ENCODE measurements at places on chromosomes 2 and 18.
A peak's percentile ranks its signal among the peaks of the same experiment; 100 is the strongest.

DNA sequence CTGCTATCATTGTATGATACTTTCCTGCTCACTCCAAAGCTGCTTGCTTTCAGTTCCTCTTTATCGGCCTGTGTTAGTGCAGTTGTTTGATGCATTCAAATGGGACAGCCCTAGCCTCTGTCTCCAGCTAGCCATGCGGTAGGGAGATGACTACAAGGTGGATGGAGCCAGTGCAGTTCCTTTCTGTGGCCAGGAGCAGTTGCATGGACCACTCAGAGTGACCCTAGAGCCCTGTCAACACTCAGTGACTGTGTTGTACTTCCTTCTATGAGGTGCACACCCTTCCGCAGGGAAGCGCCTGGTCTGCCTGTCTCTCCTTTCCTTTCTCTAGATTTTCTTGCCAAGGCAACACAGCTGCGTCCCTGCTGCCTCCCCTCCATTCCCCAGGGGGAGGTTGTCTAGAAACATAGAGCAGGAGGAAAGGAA is 33.8 kb downstream of the KCNS3 start:
- DNase-seq: no peak

DNA sequence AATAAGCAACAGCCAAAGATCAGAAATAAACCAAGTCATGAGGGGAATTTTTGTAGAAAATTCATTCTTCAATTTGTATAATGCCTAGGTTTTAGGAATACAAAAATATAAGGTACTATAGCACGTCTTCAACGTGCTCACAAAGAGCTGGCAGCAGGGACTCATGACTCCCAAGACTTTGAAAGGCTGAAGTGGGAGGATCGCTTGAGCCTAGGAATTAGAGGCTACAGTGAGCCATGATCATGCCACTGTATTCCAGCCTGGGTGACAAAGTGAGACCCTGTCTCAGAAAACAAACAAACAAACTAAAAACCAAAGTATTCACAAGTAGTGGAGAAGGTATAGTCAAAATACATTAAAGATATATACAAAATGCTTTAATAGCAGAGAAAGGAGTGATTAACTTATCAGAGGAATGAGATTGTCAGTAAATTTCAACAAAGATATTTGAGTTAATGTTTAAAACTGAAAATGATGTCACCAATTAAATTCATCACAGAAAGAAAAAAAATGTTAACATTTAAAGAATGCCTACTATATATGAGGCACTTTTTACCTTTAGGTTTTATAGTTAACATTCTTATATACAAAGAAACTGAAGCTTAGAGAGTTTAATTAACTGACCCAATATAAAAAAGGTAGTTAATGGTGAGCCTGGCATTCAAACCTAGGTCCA is 3.2 kb downstream of the WDR33 start:
- no peak for DNase-seq

DNA sequence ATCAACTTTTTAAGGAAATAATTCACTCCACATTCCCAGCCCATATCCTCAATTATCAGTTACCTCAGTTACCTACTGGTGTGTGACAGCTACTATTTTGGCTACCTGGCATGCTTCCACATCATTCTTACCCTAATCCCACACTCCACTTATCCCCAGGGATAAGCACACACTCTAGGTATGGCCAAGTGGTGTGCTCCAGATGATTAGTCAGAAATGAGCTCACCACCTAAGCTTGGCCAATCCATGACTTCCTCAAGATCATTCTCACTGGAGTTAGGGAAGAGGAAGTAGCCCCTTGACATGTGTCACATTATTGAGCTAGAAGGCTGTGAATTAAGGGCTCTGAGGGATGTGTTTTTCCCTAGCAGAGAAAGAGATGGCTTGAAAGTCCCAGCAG is 20.9 kb upstream of the SMAD4 start:
- DNase-seq: no peak

- no peak for DNase-seq
Measured at GRCh38 chr18:923144-923866, 18.6 kb downstream of the ADCYAP1 start.

- DNase-seq: no peak
Measured at GRCh38 chr2:203500951-203501350, 34.1 kb downstream of the RAPH1 start.

DNA sequence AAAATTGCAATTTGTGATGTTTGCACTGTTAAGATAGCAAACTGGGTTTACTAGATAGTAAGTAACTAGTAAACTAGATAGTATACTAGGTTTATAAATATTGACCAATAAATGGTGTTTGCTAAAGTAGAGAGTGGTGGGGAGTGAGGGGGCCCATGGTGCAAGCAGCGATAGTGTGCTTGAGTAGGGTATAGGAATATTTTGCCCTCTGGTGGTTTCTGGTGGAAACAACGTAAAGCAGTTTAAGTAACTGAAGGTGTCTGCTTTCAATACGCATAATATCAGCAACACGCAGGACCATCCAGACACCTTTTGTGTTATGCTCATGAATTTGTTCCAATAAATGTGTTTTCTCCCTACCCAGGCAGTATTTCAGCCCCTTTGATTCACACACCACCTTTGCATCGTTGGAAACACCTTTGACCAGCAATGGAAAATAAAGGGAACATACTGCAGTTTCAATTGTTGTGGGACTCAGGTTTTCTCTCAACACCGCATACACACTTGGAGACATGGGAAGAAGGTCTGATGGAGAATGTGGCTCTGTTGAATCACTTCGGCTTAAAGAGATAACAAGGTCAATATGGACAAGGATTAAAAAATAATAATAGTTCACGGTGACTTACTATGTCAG is 16.7 kb upstream of the STAT1 start:
- DNase-seq: peak; percentile 30

DNA sequence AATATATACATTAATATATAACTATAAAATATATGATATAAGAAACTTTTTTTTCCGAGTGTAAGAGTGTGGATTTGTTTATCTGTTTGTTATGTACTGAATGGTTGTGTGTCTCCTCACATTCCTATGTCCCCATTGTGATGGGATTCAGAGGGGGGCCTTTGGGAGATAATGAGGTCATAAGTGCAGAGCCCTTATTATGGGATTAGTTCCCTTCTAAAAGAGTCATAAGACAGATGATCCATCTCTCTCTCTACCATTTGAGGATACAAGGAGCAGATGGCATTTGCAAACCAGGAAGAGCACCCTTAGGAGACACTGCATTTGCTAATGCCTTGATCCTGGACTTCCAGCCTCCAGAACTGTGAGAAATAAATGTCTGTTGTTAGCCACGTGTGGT is 30.3 kb upstream of the SAP130 start:
- no peak for DNase-seq

DNA sequence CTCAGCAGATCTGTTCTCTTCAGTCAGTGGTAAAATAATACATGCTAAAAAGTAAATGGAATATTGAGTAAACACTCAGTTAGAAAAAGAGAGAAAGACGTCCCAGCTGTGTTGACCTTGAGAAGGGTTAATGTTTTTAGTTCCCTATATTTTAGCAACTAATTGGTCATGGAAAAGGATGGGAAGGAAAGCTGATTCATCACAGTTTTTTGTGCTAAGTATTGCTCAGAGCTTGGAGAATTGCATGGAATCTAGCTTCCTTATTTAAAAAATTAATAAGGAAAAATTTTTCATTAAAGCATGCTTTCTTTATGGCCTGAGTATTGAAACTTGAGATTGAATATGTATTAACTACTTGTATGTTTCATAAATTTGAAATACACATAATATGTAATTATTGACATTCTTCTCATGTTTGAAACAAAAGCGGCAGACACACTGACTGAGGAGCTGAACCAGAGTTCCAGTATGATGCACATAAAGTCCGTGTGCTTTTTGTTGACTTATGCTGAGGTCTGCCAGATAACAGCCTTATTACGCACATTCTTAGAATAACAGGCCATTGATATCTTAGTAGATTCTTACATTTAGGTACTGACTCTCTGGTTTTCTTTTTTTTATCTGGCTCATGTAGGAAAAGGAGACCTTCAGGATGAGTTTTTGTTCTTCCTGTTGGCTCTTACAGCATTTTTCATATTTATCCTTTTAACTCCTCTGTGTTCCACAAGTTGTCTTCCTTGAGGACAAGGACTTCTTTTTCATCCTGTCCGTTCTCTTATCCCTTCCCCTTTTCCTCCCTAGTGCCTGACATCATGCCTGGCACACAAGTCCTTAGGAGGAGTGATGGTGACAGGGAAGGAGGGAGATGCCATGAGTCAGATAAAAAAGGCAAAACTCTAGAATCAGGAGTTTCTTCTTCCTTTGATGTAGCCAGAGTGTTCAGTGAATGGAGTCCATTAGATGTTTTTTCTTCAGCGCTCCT is 194.1 kb downstream of the PTPRM start:
- no peak for DNase-seq

GRCh38 chr2:3262437-3263388 is 114.9 kb downstream of the EIPR1 start:
- no peak for DNase-seq

DNA sequence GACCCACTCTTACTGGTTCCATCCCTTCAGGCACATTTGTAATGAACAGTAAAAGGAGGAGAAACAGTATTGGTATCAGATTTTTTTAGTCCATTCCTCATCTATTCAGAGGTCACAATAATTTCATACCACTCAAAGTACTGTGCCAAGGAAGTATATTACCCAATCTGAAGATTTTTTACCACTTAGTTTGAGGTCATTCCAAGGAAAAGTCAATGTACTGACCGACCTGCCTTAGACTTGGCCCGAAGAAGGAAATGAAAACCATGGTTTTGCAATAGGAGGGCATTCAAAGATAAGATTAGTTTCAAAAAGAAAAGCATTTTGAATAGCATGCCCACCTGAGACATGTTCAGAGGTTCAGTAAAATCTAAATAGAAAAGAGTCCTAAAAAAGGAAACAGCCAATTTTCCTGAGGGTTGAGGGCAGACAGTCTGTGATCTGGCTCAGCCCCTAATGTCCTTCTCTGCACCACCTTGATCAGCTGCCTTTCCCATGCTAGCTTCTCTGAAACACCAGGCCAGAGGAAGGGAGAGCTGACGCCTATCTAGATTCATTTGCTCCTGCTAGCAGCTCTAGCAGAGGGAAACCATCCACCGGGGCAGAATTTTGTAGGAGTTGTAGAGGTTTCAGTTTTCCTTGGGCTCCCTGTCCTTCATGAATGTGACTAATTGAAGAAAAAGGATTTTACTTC is 107.3 kb upstream of the FZD5 start:
- no peak for DNase-seq

DNA sequence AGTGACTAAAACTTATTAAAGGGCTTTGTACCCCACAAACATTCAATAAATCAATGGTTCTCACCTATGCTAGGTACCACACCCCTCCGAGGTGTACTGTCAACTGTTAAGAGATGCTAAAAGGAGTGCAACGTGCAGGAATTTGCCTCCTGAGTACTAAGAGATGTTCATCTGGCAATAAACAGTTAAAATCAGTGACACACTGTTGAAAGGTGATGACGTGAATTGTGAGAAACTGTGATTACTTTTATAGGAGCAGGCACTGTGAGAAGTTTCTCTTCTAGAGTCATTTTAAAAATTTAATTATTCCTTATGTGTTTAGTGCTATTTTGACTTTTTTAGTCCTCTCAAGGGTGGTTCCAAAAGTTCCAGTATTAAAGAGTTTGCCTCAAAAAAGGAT is 61.0 kb downstream of the PDE1A start:
- DNase-seq: no peak

DNA sequence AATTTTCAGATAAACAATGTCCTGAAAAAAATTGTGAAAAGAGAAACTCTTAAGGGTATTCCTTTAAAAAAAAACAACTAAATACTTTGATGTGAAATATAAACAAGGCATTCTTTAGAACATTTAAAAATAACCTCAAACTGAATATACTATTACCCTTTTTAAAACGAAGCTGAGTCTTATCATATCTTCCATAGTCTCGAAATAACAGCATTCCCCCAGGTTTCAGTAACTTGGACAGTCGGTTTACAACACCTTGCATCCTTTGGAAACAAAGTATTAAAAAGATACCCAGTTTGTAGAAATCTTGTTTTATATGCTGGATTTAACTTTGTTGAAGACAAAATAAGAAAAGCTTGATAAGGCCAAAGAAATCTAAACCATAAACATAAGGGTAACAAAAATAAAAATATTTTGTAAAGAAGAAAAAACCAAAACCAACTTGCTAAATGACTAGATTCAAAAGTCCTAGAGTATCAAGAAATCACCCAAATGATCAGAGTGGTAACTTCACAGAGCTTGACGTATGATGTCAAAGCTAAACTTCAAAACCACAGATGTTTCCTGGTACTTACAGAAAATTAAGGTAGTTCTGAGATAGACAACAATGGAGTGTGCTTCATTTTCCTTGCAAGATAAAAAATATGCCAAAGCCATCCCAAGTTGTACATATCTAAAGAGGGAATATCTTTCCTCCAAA is 107.8 kb downstream of the METTL8 start:
- no peak for DNase-seq

DNA sequence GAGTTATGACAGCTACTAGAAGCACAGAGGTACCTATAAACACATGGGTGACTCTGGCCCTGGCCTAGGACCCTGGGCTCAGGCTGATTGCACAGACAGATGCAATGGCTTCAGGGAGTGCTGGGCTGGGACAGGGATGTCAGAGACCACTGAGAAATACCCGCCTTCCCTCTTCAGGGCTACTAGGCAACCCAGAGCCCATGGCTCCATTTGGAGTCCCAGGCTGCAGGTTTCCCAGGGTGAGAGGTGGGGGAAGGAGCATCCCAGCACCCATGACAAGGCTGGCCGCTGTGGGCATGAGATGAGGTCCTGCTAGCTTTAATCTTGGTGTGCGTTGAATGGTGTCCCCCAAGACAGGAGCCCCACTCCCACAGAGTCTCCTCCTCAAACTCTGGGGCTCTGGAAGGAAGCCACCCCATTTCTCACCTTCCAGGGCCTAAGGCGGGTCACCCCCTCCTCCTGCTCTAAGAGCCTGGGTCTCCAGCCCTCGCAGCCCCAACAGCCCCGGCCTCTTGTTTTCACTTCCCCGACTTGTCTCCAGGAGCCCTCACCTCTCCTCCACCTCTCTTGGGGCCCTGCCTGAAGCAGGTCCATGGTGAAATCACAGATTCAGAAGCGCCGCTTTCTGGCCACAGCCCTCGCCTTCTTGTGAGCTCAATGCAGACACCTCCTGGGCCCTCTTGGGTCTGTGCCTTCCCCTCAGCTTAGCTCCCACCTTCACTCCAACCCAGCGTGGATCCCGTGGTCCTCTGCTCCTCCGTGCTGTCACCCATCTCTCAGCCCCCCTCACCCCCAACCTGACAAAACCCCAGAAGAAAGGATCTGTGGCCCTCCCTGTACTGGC is 41.4 kb downstream of the EMX1 start:
- DNase-seq: no peak

DNA sequence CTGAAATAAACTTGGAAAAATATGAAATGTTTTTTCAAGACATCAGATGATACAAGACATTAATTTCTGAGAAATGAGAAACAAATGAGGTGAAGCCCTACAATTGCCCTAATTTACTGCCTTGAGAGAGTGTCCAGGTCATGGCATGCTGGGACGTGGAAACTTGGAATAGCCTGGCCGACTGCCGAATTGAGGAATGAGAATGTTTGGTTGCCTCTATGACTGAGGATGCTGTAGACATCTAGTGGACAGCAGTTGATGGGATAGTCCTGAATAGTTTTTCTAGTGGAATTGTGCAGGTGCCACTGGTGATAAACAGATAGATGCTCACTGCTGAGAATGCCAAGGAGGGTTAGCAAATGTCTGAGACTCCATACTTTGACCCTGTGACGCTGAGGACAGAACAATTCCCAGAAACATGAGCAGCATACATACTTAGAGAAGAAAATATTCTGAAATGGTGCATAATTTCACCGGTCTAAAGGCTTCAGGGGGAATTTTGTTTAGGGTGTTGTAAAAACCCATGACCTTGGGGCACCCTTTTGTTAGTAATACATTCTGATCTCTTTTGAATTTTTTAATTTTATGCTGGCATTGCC is 56.5 kb upstream of the CWC22 start:
- DNase-seq: no peak

GRCh38 chr2:174836377-174836994 is 72.2 kb upstream of the CHRNA1 start:
- DNase-seq: no peak
